ENCODE measurements at places on chromosomes 7 and 10. TPM values are rescaled to one million over a fixed set of nuclear protein-coding genes. Genes with fewer than 3 reads are reported as not detected.

MINPP1 gene
- 14.6 TPM for total RNA-seq

ZNF736 gene
- total RNA-seq = 6.0 TPM

SYNPO2L gene
- total RNA-seq = not detected

SEMA4G gene
- 0.98 TPM for total RNA-seq

C10orf105 gene
- not detected for total RNA-seq

PNLIPRP1 gene
- not detected for total RNA-seq

LRMDA gene
- 26.9 TPM for total RNA-seq

ACTR1A gene
- 144 TPM for total RNA-seq

GPR146 gene
- total RNA-seq = 24.7 TPM

KLHDC10 gene
- 27.1 TPM for total RNA-seq

C10orf53 gene
- total RNA-seq = not detected

TMEM236 gene
- total RNA-seq = 0.43 TPM

MGAM2 gene
- total RNA-seq = not detected

MORN4 gene
- 2.3 TPM for total RNA-seq

SDK1 gene
- total RNA-seq = 0.76 TPM

PTER gene
- total RNA-seq = 12.2 TPM

CACNB2 gene
- total RNA-seq = not detected

SEMA3C gene
- total RNA-seq = 2.2 TPM

TFR2 gene
- 0.54 TPM for total RNA-seq

CYP2W1 gene
- not detected for total RNA-seq

KCND2 gene
- total RNA-seq = 0.09 TPM

ZC3HAV1L gene
- 20.4 TPM for total RNA-seq

CNPY1 gene
- total RNA-seq = not detected

TAC1 gene
- total RNA-seq = not detected

PTPN20 gene
- 0.11 TPM for total RNA-seq

FZD1 gene
- 3.3 TPM for total RNA-seq

LRRC18 gene
- total RNA-seq = under 0.01 TPM

ZNF365 gene
- total RNA-seq = under 0.01 TPM

COBL gene
- total RNA-seq = 0.09 TPM

CRYGN gene
- not detected for total RNA-seq

BEND7 gene
- total RNA-seq = 9.3 TPM

LIPJ gene
- total RNA-seq = not detected

BTBD16 gene
- total RNA-seq = not detected

PVRIG gene
- not detected for total RNA-seq

MBL2 gene
- not detected for total RNA-seq

SAMD8 gene
- total RNA-seq = 35.9 TPM

AGAP3 gene
- 62.0 TPM for total RNA-seq

STK31 gene
- total RNA-seq = 0.17 TPM

SEPHS1 gene
- total RNA-seq = 41.9 TPM

MINDY3 gene
- 19.5 TPM for total RNA-seq

OR9A2 gene
- total RNA-seq = not detected

FMC1 gene
- 9.8 TPM for total RNA-seq

TRDMT1 gene
- total RNA-seq = 5.1 TPM

Data from dermis lymphatic vessel endothelial cell (primary cell).